ENCODE measurements at places on chromosomes 11 and 22.

DNA sequence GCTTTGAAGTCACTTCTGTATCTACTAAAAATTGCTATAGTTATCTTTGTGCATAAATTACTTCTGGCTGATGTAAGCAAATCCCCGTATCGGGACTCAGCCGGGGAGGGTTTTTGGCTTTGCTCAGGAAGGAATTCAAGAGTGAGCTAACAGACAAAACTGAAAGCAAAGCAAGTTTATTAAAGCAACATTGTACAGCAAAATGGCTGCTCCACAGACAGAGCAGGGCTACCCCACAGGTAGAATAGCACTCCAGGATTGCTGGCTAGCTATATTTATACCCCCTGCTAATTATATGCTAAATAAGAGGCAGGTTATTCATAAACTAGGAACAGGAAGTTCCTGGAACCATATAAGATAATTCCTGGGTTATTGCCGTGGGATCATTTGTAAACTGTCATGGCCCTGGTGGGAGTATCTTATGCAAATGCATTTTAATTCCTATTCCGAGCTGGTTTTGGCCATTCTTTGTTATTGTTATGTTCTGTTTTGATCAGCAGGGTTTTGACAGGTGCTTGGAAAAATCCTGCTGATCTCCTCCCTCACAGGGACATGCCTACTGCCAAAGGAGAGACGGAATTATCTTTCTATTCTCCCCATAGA lies 15.2 kb downstream of the MIF start:
- DNase-seq: no peak

DNA sequence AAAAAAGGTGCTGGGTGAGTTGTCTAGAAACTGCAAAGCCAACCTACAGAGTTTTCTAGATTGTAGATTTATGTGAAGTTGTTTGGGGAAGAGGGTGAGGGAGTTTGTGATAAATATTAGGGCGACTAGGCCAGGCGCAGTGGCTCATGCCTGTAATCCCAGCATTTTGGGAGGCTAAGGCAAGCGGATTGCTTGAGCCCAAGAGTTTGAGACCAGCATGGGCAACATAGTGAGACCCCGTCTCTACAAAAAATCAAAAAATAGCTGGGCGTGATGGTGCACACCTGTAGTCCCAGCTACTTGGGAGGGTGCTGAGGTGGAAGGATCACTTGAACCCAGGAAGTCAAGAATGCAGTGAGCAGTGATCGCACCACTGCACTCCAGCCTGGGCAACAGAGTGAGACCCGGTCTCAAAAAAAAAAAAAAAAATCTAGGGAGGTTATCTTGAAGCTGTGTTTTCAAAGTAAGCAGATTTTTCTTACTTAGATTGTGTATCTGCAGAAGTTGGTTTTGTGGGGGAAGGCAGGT lies 844 bp downstream of the APOL6 start:
- no peak for DNase-seq

DNA sequence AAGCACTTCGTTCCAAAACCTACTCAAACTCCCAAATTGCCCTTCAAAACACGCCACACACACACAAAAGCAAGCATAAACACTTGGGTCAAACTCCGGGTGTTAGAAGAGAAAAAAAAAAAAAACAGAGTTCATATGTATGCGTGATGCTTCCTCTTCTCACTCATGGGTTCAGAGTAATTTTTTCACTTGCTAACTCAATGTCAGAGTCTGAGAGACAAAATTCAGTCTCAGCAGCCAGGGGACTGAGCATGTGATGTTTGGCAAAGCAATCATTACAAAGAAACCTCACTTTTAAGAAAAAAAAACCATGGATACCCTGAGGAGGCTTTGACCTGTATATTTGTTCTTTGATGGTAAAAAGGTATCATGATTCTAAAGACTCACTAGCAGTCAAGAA lies 461.7 kb downstream of the NTM start:
- DNase-seq: no peak

- no peak for DNase-seq
Measured at GRCh38 chr11:7892059-7892699, 38.9 kb downstream of the OR10A6 start.

DNA sequence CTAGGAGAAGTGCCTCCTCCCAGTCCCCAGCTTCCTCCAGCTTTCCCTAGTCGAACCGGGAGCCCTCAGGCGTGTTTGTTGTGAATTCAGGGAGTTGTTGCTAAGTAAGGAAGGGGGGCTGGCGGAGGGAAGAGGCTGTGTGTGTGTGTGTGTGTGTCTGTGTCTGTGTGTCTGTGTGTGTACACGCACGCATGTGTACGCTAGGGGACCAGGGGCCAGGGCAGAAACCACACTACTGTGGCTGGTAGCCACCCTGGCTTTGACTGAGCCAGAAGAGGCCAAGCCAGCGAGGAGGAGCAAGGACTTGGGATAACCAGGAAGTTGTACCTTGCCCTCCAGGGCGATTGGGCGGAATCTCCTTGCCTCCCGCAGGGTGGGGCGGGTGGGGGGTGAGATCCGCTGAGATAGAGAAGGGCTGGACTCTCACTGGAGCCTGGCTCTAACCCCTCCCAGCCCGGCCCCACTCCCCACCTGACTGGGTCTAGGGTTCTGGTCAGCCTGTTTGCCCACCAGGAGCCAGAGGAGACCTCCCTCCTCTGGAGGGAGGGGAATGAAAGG lies 7.5 kb downstream of the BCL9L start:
- DNase-seq: peak; percentile 49

DNA sequence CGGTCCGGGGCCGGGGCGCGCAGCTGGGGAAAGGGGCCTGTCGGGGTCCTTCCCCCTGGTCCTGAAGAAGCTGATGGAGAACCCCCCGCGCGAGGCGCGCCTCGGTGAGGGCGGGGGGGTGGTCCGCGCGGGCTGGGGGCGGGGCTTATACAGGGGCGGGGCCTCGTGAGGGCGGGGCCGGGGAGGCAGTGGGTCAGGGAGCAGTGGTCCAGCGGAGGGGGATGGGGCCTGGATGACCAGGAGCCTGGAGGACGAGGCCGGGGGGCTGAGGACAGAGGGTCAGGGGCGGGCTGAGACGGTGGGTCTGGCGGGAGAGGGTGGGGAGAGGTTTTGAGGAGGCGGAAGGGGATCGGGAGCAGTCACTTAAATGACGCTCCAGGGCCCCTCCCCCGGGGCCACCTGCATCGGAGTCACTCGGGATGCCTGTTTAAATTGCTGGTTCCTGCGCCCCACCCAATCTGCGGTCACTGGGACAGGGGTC lies 396 bp downstream of the TEF start:
- DNase-seq: peak; percentile 68

DNA sequence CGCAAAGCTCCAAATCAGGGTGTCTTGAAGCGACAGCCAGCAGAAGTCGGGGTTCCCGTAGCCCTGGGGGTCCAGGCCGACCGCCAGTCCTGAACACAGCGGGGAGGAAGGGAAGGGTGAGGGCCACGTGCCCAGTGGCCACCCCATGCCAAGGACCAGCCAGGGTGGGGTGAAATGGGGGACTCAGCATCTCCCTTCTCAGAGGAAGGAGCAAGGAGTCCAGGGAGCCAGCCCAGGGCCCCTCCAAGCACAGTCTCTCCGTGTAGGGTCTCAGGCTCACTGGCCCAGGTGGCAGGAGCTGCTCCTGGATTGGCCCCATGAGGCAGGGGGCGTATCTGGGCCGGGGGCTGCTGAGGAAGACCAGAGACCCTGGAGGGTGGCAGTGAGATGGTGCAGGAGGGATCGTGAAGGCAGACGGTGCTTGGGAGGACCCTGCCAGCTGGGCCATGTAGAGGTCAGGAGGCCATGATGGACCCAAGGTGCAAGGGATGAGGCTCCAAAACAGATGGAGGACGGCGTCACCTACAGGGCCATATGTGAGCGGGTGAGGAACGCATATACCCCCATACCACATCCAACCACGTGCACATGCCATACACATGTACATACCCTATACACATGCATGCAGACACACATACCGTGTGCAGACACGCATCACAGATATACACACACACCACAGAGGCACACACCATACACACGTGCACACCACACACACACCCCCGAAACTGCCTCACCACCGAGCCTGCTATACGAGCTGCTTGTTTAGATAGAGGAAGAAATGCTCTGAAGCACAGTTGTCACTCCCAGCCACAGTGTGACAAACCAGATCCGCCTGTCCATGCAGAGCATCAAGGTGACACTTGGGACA lies 34.4 kb downstream of the TRMU start:
- no peak for DNase-seq

- DNase-seq: peak; percentile 58
Measured at GRCh38 chr11:68037411-68038225, 1.2 kb upstream of the TCIRG1 start.

GRCh38 chr11:126210871-126211235 lies 597 bp downstream of the RPUSD4 start:
- DNase-seq: no peak

DNA sequence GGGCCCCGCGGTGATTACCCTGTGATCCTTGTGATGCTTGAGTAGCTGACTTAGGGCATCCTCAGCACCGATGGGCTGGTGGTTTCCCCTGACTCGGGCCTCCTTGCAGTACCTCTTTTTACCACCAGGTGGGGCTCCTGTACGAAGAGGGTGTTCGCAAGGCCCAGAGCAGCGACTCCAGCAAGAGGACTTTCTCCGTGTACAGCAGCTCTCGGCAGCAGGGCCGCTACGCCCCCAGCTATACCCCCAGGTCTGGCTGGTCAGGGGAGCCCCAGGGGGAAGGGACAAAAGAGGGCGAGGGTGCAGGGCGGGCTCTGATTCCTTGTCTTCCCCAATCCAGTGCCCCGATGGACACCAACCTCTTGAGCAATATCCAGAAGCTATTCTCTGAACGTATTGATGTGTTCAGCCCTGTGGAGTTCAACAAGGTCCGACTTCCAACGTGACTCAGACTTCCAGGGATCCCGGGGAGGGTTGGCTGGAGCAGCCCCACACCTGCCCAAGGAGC lies 1.3 kb upstream of the TM7SF2 start:
- DNase-seq: peak; percentile 93

DNA sequence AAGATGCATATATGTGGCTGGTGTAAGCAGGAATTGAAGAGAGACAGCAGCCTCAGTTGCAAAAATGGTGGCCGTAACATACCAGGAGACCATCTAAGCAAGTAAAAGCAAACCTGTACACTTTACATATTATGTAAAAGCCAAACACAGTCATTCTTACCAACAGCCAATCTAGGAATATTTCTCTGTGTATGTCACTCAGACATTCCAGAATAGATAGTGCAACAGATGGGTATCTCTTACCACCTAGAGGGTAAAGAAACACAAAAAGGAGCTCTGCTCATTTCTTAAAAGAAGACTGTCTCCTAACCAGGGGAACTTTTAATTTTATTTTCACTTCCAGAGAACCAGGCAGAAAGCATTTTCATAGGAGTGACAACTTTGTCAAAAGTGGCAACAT lies 38.7 kb downstream of the GLYAT start:
- DNase-seq: no peak

- peak; percentile 67 for DNase-seq
Measured at GRCh38 chr11:109853156-109853776, 239.9 kb upstream of the ZC3H12C start.

GRCh38 chr11:11215944-11216343 lies 137.1 kb downstream of the CSNK2A3 start:
- DNase-seq: no peak

- no peak for DNase-seq
Measured at GRCh38 chr11:116862185-116862584, 24.8 kb upstream of the APOA1 start.

Data from hematopoietic multipotent progenitor cell treated with erythropoietin and hydrocortisone succinate and interleukin-3 and kit ligand, for 6 days (in vitro differentiated cells).